ENCODE measurements at places on chromosomes 1 and 21.

DNA sequence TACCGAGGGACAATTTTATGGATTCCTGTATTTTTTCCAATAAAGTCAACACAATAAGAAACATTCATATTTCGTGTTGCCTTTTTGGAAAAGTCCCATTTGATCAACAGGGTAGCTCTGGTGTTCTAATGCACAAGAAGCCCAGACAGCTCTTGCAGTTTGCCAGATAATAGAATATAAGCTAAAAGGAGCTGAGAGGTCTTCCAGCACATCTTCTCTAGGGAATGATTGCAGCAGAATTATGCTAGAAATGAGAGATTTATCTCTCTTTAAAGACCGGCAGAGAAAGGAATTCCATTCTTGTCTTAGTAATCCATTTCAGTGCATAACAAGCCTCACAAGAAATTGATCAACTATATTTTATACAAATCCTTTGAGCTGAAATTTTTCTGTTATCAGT is 25.0 kb upstream of the DDX59 start:
- no peak for DNase-seq

DNA sequence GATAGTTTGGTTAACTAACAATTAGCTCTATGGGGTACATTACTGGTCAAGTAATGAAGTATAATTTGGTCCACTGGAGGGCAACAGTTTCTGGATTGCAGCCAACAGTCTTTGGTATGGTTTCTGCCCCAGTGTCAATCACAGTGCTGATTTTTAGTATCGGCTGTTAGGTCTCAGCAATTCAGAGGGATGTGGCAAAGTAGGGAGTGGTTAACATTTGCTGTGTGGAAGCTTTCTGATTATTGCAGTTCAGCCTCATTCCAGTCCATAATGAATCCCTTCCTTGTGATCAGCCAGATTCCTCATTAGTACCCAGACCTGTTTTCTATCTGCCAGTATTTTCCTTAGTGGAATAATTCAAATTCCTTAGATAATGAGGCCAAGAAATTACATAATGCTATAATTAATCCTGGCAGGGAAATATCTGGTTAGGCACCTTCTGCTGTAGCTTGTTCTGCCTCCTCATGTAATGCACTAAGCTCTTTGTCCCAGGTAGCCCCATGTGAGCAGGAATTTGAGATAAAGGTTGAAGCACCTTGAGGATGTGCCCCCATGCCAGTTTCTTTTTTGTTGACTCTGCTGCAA is 14.0 kb downstream of the F3 start:
- no peak for DNase-seq

DNA sequence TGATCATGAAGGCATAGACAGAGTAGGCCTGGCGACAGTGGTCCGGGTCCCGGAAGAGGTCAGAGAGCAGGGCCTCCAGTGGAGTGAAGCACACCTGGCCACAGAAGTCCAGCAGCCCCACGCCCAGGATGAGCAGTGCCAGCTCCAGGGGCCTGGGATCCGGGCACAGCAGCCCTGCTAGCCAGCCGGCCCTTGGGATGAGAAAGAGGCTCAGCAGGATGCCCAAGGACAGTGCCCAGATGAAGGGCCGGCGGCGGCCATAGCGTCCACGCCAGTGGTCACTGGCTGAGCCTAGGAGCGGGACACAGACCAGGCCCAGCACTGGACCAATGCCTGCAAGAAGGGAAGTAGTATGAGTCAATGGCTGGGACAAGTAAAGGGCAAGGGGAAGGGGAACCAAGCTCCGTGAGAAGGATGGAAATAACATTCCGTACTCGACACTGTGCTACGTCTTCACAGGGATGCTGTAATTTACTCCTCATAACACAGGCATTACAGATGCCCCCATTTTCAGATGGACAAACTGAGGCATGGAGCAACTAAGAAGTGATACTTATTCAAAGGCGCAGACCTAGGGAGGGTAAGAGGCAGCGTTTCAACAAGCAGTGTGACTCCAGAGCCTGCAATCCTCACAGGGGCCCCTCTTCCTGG is 16.9 kb downstream of the SLC45A3 start:
- no peak for DNase-seq

DNA sequence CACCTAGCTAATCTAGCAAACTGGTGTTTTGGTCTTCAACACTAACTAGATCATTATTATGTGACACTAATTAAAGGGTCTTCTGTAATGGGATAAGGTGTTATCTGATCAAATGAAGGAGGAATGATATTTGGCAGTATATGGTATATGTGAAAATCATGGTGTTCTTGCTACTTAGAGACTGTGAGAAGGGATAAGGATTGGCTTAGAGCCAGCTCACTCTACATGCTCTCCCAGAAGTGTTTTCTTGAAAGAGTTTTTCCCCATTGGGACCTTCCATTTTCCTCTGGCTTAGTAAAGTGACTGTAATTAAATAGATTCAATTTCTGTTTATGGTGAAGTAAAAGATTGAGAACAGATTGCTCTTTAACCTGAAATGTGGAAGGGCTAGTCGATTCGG is 71.2 kb upstream of the RGL1 start:
- DNase-seq: no peak

- DNase-seq: no peak
Observed at GRCh38 chr1:36845802-36846201, 188.5 kb downstream of the GRIK3 start.

DNA sequence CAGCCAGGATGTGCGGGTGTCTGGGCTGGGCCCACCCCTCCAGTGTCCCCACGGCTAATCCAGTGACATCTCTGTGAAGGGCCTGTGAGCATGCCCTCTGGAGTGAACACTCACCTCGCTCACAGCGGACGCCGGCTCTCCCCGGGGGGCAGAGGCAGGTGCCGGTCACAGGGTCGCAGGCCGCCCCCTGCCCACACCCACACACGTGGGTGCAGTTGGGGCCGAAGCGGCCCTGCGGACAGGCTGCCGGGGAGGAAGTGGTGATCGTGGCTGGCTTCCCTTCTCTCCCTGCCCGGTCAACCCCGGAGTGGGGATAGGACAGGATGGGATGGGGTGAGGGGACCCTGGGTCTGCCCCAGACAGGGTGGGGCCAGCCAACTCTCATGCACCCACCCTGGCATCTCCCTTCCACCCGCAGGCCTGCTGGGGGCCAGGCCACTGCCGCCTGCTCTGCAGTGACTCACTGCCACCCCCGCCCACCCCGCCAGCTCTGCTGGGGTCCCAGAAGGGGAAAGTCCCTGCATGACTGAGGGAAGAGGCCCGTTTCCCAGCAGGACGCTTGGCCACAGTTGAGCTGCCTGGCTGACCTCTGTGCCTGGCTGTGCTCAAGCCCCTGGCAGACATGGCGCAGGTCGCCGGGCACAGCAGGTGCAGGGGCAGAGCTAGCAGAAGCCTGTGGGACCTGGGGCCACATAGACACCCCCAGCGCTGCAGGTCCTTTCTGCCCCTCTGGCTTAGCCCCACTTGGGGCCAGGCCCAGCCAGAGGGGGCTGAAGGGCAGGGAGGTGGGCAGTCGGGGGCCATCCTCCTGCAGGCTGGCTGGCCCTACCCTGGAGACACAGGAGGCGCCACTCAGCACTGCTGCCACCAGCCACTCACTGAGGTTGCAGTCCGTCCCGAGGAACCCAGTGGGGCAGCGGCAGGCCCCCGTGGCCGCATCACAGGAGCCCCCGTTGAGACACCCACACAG is 41.6 kb downstream of the ARHGEF16 start:
- no peak for DNase-seq

DNA sequence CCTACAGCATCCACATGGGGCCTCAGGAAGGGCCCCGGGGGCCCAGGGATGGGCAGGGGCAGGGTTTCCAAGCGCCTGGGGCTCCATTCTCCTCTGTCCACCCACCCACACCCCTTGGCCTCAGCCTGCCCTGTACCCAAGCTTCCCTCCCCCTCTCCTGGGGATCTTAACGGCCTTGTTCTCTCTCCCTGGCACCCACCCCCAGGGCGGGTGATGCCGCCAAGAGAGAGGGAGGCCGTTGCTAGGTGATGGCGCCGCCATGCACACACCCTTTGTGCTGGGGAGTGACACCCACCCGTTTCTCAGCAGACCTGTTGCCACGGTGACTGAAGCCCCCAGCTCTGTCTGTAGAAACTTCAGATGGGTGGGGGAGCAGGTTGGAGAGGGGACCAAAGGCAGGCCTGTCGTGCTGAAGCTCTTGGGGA is 7.6 kb downstream of the GPR37L1 start:
- no peak for DNase-seq

- DNase-seq: no peak
Observed at GRCh38 chr1:204348242-204348641, 11.5 kb downstream of the PLEKHA6 start.

DNA sequence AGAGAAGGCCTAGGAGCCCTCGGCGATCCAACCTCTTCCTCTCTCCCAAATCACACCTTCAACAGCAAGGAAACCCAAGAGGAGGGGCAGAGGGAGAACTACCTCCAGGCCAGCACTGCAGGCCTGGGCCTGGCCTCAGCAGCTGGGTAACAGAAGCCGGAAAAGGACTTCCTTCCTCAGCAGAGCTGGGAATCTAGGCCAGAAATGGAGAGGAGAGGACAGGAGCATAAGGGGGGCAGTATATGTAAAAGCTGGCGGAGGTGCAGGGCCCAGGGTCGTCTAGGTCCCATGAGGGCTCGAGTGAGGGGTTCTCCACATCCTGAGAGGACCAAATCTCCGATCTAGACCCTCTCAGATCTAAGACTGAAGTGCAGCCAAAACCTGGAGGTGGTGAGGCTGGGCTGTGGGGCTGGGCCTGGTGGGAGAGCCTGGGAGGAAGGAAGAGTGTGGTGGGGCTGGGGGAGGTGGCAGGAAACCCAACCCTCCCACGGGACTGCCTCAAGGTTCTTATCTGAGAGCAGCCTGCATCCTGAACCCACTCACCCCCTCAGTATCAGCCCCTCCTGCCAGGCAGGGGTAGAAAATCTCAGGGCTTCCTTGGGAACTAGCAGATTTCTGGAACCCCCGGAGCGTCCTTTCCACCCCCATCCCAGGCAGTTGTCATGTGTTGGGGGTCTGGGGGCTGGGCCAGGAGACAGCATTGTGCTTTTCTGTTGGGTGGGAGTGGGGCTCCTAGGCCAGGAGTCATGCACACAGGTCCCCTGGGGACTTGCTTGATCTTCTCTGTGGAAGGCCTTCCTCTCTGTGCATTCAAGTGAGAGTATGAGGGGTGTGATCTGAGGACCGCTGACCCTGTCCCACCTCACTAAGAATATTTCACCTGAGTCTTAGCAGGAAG is 33.0 kb downstream of the PIK3C2B start:
- DNase-seq: peak; percentile 17

DNA sequence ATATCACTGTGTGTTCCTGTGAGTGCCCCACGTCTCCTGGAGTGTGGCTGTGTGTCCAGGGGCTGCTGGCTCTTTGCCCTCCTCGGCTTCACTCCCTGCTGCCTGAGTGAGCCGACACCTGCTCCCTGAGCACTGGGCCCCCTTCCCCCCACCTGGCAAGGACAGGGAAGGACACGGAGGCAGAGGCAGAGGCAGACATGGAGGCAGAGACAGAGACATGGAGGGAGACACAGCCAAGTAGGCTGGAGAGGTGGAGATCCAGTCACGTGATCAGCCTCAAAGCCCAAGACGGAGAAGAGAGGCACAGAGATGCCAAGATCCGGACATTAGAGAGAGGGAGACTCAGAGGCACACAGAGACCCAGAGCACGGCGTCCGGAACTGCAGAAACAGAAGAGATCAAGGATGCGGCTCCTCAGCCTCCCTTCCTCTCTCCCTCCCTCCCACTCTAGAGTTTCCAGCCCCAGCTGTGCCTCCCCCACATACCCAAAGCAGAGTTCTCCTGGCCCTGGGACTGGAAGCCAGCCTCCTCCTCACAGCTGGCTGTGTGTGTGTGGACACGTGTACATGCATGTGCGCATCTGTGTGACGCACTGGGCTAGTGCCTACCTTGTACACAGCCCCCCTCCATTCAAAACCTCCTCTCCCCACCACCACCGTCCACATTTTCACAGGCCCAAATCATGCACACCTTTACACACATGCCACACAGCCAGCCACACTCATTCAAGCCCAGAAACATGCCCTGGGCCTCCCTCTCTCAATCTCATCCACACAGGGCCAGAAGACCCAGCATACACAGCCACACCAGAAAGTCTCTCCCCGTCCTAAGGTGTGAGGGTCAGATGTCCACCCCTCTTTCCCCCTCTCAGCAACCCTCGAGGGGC is 39.1 kb upstream of the WASF2 start:
- no peak for DNase-seq

- DNase-seq: peak; percentile 10
Observed at GRCh38 chr1:45974541-45975269, 157.7 kb downstream of the PIK3R3 start.

GRCh38 chr1:112537456-112537855 is 28.7 kb downstream of the WNT2B start:
- DNase-seq: no peak

DNA sequence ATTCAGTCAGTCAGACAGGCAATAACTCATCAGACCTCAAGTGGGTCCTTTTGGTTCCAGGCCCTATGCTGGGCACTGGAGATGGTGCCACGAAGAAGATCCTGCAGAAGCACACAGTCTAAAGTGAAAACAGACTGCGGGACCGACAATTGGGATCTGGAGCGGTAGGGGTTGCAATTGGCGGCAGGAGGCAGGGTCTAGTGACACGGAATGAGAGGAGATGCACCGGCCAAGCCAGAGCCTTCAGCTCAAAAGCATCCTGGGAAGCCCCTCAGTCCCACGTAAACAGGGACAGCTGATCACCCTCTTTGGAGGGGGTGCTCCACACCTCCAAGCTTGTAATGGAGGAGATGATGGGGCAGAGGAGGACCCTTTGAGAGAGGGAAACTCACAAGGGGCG is 56.2 kb downstream of the KLHDC7A start:
- DNase-seq: no peak

DNA sequence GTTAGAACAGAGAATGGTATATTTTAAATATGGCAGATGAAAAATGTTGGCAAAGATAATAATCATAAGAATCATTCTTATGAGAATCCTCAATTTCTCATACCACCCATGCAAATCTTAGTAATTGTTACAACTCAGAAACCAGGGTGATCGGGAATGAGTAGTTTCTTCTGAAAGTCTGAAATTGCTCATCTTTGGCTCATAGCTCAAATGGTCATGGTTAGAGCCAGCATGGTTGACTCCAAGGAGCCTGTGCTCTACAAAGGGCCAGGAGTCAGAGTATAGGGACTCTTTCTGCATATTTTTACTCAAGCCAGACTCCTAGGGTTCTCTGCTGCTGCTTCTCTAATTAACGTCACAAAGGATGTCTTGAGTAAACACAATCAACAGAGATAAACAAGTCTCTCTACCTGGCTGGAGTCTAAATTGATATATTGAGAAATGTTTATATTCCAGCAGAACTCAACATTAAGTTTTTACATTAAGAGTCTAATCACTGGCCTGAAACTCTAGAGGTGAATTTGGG is 1.9 kb upstream of the ETV3 start:
- peak; percentile 57 for DNase-seq

- DNase-seq: no peak
Observed at GRCh38 chr1:234866007-234866866, 256.3 kb upstream of the IRF2BP2 start.

DNA sequence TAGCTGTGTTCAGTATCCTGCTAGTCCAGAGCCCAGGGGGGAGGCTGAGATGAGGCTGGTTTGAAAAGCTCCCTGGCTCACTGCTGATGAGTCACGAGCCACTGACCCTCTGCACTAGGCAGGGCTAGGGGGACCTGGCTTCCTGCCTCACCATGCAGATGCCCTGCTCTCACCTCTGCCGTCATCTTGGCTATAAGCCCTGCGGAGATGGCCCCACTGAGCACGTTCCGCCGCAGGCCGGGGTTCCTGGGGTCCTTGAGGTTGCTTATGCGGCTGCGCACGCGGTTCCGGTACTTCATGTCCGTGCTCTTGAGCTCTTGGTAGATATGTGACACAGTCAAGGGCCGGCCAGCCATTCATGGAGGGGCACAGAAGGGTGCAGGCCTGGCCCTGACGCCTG is 24.1 kb upstream of the ZNF436 start:
- no peak for DNase-seq

Data from activated CD4-positive, alpha-beta T cell treated with anti-CD3 and anti-CD28 coated beads, Interleukin-2, amount 50 U/mL, for 16 hours (primary cell).